Stimulated activated CD4-positive, alpha-beta T cell treated with anti-CD3 and anti-CD28 coated beads, Interleukin-2, amount 100 ng/mL, for 24 hours (primary cell): ENCODE measurements at places on chromosomes 7 and 10.

DNA sequence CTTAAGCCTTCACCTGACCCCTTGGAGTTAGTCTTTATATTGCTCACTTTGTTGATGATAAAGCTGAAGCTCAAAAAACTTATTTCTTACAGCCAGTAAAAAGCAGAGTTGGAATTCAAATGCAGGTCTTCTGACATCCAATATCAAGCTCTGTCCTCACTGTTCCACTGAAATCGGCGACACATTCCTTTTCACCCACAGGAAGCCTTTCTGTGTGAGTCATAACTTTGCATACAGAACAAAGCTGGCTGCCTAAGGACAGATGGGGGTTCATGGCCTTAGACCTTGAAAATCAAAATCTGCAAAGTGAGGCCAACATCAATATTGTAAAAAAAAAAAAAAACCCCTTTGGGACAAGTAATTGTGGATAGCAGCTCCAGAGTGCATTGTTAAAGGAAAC lies 21.8 kb upstream of the AKR1B1 start:
- no peak for DNase-seq

DNA sequence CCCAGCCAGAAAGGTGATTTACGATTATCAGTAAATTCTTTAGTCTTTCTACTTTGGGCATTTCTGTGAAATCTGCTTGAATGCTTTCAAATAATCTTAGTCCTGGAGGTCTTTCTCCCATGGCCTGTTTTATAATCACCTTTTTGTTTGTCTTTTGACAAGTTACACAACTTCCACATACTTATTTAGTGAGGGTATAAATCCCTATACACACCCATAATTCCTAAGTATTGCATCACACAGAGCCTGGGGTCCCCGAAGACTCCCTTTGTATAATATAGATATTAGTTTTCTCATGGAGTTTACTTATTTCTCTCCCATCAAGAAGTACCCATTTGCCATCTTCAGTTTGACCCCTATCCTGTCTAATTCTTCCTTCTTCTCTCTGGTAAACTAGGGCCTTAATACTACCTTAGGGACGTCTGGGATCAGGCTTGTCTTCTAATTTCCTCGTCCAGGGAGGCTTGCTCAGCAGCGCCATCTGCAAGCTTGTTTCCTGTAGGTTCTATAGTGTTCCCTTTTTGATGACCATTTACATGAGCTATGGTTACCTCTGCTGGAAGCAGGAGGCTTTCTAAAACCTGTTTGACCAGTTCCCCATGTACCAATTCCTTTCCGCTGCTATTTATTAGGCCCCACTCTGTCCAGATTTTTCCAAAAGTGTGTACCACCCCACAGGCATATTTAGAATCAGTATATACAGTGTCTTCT lies 8.1 kb downstream of the DNAH11 start:
- no peak for DNase-seq

- DNase-seq, result no peak
Measured at GRCh38 chr10:452512-453426, 236.7 kb downstream of the DIP2C start.

GRCh38 chr7:53119514-53119941 lies 84.1 kb downstream of the POM121L12 start:
- no peak for DNase-seq
